ENCODE measurements at places on chromosomes 4 and X. TPM values are rescaled to one million over a fixed set of nuclear protein-coding genes. Genes with fewer than 3 reads are reported as not detected.
A peak's percentile ranks its signal among the peaks of the same experiment; 100 is the strongest.

The SORBS2 gene
- total RNA-seq: 17.7 TPM

- no peak overlapping the region for H3K4me3 ChIP-seq
- no peaks in the 10 kb centered on the region for H3K36me3 ChIP-seq
- no peak overlapping the region for H3K27ac ChIP-seq
- no peaks in the 10 kb centered on the region for H3K4me1 ChIP-seq
- DNase-seq: peak; percentile 8
Observed at GRCh38 chrX:106707771-106708454, 18.6 kb upstream of the RNF128 start.

GRCh38 chr4:3114377-3114776 lies 39.9 kb downstream of the HTT start:
- H3K4me3 ChIP-seq: no peak overlapping the region
- H3K27me3 ChIP-seq: no peaks in the 10 kb centered on the region
- H3K4me1 ChIP-seq: no peaks in the 10 kb centered on the region
- DNase-seq: no peak

- H3K27ac ChIP-seq: no peak overlapping the region
- H3K27me3 ChIP-seq: no peaks in the 10 kb centered on the region
- H3K36me3 ChIP-seq: no peaks in the 10 kb centered on the region
- no peak for DNase-seq
- H3K4me3 ChIP-seq: no peak overlapping the region
Observed at GRCh38 chr4:13893211-13893610, 265.7 kb upstream of the BOD1L1 start.

The SLC10A6 gene
- 0.18 TPM for total RNA-seq

DNA sequence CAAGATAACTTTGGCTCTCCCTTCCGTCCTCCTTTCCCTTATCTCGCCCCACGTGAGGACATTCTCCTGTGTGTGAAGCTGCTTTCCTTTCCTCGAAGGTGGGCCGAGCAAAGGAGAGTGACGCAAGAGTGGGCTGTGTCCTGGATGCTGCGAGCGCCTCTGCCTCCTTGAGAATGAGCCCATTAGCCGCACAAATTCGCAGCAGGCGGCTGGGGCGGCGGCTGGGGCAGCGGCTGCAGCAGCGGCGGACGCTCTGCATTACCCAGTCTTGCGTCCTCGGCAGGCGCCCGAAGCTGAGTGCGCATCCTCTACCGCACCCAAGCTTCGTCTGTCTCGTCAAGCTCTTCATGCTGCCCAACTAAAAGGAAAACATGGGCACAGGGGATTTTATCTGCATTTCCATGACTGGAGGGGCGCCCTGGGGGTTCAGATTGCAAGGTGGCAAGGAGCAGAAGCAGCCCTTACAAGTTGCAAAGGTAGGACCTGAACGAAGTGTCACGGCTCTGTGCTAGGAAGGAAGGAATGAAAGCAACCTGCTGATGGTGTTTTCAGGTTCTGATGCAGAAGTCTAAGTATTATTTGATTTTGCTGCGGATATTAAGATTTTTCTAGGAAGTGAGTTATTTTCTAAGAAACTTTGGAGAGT lies at the start of gene SYNPO2:
Gene SYNPO2, plus strand, starts transcription at position 189 of the 646 bp plus-strand sequence. Its CDS starts 183 bp downstream, at position 372.
- peak; percentile 88 for DNase-seq
- no peaks in the 10 kb centered on the region for H3K27me3 ChIP-seq
- peak within 1 kb of the TSS; percentile 33 for H3K4me3 ChIP-seq
- H3K27ac ChIP-seq: peak within 1 kb of the TSS; percentile 4
